CD4-positive, alpha-beta T cell treated with Interleukin-6 at 100 ng/mL for 8 hours (primary cell): ENCODE measurements at places on chromosomes 2 and 18.

DNA sequence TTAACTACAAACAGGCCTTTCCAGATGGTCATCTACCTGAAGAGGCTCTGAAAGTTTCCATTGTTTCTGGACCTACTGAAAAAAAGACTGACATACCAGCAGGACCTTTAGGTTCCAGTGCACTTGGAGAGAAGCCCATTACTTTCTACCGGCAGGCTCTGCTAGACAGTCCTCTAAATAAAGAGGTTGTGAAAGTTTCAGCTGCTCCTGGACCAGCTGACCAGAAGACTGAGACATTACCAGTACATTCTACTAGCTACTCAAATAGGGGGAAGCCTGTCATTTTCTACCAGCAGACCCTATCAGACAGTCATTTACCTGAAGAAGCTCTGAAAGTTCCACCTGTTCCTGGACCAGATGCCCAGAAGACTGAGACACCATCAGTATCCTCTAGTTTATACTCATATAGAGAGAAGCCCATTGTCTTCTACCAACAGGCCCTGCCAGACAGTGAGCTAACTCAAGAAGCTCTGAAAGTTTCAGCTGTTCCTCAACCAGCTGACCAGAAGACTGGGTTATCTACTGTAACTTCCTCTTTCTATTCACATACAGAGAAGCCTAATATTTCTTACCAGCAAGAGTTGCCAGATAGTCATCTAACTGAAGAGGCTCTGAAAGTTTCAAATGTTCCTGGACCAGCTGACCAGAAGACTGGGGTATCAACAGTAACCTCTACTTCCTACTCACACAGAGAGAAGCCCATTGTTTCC, 65.8 kb downstream of the ALMS1 start:
- no peak for DNase-seq

- DNase-seq: peak; percentile 38
Observed at GRCh38 chr2:8576525-8577167, 105.2 kb upstream of the ID2 start.

DNA sequence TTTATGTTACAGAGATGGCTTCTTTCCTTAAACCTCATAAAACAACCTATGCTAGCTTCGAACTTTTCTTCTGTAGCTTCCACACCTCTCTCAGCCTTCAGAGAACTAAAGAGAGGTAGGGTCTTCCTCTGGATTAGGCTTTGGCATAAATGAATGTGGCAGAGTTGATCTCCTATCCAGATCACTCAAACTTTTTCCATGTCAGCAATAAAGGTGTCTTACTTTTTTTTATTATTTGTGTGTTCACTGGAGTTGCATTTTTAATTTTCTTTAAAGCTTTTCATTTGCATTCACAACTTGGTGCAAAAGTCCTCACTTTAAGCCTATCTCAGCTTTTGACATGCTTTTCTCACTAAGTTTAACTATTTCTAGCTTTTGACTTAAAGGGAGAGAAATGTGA, 66.0 kb downstream of the LANCL1 start:
- DNase-seq: no peak

DNA sequence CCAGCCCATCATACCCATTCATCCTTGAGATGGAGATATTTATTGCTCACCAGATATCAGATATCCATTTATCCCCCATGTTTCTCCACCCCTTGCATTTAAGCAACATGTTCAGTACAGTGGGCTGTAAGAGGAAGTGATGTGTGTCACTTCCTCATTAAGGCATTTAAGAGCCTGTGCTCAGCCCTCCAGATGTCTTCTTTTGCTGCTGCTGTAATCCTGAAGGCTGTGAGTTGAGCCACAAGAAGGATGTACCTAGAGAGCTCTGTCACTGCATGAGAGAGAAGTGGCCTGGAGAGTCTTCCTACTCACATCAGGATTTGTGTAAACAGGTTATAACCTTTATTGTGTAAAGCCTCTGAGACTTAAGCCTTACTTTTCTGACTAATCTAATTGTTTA, 151.8 kb upstream of the UNC80 start:
- no peak for DNase-seq

DNA sequence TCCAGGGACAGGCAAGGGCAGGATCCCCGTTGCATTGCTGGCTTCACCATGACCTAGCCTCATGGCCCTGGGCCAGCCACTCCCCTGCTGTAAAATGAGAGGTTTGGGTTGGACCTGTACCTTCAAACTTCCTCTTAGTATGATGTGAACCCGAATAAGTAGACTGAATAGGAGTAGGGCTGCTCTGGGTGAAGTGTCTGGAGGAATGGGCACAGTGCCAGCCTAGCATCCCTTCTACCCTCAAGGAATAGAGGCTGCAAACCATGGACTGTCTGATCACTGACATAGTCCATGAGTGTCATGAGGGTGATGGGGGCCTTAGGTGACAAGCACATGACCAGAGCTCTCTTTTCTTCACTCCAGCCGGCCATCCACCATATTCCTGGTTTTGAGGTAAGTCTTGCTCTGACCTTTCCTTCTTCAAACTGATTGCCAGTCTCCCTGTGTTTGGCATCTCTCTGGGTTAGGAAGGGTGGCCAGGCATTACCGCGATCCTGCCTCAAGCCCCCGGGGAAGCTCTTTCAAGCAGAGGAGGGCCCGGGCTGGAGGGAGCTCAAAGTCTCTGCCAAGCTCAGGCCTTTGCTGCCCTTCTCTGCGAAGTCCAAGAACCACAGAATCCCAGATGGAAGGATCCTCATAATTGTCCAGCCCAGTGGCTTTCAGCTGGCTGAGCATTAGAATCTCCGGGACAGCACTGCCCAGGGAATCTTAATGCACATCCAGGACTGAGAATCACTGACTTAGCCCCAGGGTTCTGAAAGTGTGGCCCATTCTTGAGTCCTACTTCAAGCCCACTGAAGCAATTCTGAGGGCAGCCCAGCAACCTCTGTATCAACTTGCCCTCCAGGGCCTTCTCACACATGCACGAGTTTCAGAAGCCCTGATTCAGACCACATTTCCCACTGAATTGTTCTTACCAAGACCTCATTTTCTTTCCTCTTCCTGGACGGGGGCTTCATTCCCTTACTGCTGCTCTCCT, 148.1 kb downstream of the DYSF start:
- no peak for DNase-seq

DNA sequence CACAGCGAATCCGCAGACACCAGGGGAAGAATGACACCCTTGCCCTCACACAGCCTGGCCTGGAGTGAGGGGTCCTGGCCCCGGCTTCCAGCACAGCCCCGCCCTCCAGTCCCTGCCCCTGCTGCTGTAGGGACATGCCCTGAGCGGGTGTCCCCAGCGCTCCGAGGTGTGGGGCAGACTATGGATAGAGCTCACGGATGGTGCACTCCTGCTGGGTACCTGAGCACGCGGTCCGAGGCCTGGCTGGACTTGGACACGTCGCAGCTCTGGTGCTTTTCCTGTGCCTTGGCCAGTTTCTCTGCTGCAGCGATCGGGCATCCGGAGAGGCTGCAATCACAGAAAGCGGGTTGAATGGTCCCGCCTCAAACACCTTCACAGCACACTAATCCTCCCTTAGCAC, 165.7 kb upstream of the PXDN start:
- DNase-seq: no peak

DNA sequence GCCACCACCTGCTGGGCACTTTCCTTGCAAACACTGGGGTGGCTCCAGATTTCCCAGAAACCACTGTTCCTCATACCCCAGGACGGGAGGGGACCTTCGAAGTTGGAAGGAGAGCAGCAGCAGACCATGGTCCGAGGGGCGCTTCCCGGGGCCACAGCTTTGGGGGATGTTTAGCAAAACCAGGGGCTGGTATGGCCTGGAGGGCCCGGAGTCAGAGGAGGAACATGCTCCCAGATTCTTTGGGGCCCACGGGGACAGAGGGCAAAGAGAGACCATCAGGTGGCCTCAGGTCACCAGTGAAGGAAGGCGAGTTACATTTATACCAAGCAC, 25.3 kb downstream of the HS6ST1 start:
- no peak for DNase-seq
